Stomach (tissue), 19 donors: ENCODE measurements at places on chromosomes 5 and 9. TPM values are rescaled to one million over a fixed set of nuclear protein-coding genes. Genes with fewer than 3 reads are reported as not detected.

The TERT gene
- total RNA-seq = 0.37 TPM

The SHOC1 gene
- not detected for total RNA-seq

The CSF2 gene
- not detected for total RNA-seq

The RASEF gene
- 52.3 TPM for total RNA-seq
